ENCODE measurements at places on chromosomes 2 and 18.

GRCh38 chr2:238847841-238848690, at the start of gene TWIST2:
Gene TWIST2, plus strand, starts transcription at chr2:238848085. Its CDS starts 131 bp downstream, at chr2:238848216.
- peak; percentile 31 for DNase-seq

GRCh38 chr18:23237524-23238151, 102.4 kb downstream of the CABLES1 start:
- no peak for DNase-seq

DNA sequence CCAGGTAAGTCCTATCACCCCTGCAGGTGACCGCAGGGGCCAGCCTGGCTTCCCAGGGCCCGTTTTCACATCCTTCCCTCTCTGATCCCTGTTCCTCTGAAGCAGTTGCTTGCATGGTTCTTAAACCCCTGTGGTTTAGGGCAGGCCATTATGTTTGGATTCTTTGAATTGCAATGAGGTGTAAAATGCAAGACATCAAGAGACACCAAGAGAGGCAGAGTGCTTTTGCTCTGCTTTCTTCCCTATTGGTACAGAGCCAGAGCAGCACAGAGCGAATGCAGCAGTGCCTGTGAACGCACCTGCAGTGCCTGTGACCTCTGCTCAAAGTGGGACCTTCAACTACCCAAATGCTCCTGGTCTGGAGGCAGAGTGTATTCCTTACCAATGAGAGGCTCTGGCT, 7.6 kb downstream of the RFX8 start:
- no peak for DNase-seq

DNA sequence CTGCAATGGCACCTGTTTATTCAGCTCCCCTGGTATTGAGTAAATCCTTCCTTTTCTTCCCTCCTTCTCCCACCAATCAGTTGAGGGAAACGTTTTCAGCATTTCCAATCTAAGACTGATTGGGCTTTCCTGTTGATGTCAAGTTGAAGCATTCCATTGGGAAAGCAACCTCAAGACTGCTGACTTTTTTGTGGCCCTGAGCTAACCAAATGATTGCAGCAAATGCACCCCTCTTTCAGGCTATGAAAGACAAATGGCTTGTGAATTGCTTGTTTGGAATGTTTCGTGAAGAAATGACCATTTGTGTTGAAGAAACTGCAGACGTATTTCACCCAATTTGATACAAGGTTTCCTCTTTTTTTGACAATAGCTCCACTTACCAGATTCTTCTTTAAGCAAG, 303.5 kb downstream of the EPHA4 start:
- no peak for DNase-seq
